ENCODE measurements at places on chromosomes 1 and 21.
A peak's percentile ranks its signal among the peaks of the same experiment; 100 is the strongest.

DNA sequence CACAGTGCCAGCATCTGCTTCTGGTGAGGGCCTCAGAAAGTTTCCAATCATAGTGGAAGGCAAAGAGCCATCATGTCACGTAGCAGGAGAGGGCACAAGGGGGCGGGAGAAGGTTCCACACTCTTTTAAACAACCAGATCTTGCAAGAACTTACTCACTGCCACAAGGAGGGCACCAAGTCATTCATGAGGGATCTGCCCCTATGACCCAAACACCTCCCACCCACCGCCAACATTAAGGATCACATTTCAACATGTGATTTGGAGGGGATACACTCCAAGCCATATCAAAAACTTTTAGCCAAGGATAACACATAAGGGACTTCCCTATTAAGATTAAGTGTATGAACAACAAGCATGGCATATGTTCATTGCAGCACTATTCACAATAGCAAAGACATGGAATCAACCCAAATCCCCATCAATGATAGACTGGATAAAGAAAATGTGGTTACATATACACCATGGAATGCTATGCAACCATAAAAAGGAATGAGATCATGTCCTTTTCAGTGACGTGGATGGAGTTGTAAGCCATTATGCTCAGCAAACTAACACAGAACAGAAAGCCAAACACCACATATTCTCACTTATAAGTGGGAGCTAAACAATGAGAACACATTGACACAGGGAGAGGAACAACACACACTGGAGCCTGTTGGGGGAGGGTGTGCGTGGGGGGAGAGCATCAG lies 19.9 kb upstream of the SLC35F3 start:
- DNase-seq: no peak

DNA sequence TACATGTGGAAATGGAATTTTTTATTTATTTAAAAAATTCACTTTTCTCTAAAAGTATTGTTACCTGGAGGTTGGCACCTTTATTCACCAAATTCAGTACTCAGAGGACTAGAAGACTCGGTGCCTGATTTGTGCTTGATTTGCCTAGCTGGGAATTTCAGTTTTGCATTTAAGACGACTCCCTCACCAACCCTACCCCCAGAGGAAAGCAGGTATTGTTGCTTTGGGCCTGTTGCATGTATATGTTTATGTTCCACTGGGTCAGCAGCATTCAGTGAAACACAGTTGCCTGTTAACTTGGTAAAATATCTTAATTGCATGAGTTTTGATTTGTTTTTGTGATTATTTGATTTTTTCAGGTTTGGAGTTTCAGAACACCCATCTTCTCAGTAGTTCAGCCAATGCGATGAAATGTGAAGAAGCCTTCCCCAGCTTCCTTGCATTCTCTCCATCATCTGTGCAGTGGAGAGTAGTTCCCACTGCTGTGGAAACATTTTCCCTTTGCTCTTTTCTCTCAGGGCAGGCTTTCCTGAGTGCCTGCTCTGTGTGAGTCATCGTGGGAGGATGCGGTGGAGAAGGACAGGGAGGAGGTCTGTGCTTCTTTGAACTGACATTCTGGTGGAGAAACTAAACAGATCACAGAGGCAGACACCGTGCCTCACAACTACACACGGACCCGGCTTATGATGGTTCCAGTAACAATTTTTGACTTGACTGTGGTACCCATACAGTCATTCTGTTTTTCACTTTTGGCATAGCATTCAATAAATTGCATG lies 6.4 kb downstream of the ADARB1 start:
- no peak for DNase-seq

DNA sequence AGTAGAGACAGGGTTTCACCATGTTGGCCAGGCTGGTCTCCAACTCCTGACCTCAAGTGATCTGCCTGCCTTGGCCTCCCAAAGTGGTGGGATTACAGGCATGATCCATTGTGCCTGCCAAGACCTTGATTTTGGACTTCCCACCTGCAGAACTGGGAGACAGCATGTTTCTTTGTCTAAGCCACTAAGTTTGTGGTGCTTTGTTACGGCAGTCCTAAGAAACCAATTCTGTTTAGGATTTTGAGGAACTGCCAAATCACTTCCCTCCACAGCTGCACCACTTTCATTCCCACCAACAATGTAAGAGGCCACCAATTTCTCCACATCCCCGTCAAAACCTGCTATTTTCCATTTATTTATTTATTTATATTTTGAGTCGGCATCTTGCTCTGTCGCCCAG lies 46.1 kb downstream of the CHAF1B start:
- DNase-seq: no peak

- no peak for DNase-seq
Measured at GRCh38 chr1:18217398-18218043, 109.9 kb downstream of the IGSF21 start.

GRCh38 chr1:44076066-44076465 lies 42.6 kb upstream of the KLF17 start:
- DNase-seq: no peak

GRCh38 chr1:25246600-25247023 lies 642 bp downstream of the RSRP1 start:
- DNase-seq: no peak

DNA sequence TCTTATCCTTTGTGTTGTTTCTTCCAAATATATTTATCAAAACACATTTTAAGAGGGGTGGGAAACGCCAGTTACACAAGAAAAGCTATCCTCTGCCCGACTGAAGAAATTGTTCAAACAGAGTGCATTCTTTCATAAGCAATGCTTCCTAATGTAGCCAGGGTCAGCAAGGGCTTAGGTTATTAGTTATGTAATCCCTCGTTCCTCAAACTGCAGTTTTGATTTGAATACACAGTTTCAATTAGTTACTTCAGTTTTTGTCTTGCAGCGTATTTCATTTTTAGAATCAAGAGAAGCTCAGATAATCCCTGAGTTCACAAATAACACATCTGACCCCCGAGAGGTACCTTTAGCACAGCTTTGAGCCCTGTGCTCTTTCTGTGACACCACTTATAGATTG lies 141.7 kb upstream of the NRIP1 start:
- no peak for DNase-seq

GRCh38 chr1:233081735-233082134 lies 131.3 kb downstream of the NTPCR start:
- no peak for DNase-seq

DNA sequence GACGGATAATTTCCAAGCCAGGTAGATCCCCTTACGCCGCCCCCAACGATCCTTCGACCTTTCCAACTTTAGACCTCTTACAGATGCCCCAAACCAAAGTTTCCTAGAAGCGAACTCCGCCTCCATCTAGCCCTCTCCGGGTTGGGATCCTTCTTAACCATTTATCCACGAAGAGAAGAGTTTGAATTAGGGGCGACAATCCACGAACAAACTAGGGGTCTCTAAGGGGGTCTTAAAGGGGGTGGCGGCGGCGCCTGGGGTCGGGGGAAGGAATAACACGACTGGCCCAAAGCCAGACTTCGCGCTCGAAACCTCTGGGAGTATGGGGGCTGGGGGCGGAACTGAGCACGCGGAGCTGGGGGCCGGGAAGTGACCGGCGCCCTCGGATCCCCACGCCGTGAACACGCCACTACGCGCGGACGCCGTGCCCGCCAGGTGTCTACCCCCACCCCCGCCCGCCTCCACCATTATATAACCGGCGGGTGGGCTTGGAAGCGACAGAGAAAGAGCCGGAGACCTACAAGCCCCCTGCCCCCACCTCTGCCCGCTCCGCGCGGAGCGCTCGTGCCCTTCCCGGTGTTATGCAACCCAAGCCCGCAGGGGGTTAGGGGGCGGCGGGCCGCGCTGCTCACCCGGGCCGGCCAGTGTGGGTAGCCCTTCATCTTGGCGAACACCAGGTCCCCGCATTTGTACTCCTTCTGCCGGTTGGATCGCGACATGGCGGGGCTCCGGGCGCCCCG lies 594 bp downstream of the HDGF start:
- DNase-seq: no peak

DNA sequence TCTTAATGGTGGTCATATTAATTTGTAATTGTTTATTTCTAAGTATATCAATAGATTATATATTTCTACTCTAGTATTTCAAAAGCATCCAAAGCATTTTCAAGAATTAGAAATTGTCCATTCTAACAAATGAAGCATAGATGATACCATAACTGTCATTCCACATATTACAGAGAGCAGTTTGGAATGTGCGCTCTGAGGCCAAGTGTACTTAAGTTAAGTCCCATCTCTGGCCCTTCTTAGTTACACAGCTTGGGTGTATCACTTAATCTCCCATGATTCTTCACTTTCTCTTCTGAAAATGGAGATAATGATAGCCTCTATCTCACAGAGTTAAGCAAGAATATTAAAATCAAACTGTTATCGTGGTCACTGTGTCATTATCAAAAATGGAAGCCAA lies 281.1 kb downstream of the MRPL39 start:
- no peak for DNase-seq

DNA sequence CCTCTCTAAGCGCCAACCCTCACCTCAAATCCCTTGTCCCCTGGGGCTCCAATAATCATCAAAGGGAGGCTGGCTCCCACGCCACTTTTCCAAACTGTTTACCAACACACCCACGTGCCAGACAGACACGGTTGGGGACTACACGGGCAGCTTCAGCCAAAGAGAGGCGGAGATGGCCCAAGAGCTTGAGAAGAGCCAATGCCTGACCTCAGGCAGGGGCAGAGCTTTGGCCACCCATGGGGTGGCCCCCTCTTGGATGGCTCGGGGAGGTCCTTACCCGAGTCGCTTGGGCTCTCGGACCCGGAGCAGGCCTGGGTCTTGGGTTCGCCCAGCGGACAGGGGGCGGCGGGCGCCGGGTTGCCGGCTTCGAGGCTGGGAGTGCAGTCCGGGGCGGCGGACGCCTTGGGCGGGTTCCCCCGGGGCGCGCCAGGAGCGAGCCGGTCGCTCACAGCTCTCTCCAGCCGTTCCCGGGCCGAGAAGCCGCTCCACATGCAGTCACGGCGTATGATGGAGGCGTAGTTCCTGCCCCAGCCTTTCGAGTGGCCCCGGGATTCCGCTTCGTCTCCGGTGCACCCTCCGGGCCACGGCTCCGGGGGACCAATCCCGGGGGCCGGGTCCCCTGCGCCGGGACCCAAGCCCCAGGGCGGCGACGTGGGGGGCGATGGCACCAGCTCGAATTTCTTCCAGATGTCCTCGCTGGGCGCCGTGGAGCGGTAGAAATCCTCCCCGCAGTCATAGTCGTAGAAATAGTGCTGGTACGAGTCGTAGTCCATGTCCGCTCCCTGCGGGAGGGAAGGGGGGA lies 854 bp downstream of the MYCL start:
- DNase-seq: no peak

DNA sequence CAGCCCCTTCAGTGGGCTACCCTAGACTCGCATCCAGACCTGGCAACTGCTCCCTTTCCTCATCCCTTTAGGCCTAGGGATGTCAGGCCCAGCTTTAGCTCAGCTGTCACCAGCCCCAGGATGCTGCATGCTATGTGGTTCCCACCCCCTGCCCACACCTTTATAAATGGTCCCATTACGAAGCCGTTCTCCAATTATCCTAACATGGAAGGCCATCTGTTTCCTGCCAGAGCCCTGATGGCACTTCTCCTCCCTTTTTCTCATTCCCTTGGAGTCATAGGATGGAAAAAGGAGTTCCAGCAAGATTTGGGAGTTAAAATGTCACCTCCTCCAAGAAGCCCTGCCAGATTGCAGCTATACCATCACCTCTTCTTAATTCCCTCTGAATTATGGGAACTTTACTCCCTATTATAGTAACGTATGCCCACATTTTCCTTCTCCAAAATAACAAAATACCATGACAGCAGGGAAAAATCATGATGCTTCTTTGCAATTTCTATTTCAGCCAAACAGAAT lies 205.0 kb upstream of the GRIK3 start:
- no peak for DNase-seq

DNA sequence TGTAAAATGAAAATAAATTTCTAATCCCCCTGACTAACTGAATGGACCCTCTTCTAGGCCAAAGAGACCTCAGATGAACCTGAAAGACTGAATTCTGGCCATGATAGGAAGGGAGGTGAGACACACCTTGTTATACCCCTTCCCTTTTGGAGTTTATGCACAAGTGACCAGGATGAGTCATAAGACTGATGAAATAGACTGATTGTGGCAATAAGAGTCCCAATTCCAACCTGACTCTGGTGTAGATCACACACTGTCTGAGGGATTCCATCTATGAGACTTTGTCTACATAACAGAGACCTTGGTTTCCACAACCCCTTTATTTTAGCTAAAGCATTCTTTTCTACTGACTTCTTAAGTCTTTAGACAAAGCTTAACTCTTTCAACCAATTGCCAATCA lies 13.5 kb upstream of the OR2G2 start:
- no peak for DNase-seq

GRCh38 chr1:155982106-155982505 lies 3.8 kb upstream of the ARHGEF2 start:
- DNase-seq: no peak

- DNase-seq: peak; percentile 60
Measured at GRCh38 chr1:231040019-231040799, at the start of gene FAM89A. FAM89A (minus strand) TSS chr1:231040254; CDS start chr1:231040211, 43 bp downstream.

GRCh38 chr1:107739201-107739600 lies 225.8 kb downstream of the VAV3 start:
- no peak for DNase-seq

- DNase-seq: no peak
Measured at GRCh38 chr1:244010703-244011123, 40.4 kb upstream of the ZBTB18 start.

DNA sequence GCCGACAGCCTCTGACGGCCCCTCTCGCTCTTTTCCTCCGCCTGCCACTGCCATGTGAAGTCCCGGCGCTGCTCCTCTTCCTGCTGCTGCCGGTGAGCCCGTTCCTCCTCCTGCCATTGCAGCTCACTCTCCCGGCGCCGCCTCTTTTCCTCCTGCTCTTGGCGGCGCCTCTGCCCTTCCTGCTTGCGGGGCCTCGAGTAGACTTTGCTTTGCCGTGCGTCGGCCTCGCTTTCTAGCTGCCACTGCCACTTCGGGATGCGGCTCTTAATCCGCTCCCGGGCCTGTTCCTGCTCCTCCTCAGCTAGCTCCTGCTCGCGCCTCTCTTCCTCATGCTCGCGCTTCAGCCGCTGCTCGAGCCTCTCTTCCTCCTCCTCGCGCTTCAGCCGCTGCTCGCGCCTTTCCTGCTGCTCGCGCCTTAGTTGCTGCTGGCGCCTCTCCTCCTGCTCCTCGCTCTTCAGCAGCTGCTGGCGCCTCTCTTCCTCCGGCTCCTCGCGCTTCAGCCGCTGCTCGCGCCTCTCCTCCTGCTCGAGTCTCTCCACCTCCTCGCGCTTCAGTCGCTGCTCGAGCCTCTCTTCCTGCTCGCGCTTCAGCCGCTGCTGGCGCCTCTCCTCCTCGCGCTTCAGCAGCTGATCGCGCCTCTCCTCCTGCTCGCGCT lies 4.3 kb downstream of the TCHH start:
- DNase-seq: no peak

- DNase-seq: no peak
Measured at GRCh38 chr21:42252778-42253340, 33.9 kb downstream of the ABCG1 start.

GRCh38 chr1:221448585-221449175 lies 293.2 kb downstream of the DUSP10 start:
- DNase-seq: no peak

DNA sequence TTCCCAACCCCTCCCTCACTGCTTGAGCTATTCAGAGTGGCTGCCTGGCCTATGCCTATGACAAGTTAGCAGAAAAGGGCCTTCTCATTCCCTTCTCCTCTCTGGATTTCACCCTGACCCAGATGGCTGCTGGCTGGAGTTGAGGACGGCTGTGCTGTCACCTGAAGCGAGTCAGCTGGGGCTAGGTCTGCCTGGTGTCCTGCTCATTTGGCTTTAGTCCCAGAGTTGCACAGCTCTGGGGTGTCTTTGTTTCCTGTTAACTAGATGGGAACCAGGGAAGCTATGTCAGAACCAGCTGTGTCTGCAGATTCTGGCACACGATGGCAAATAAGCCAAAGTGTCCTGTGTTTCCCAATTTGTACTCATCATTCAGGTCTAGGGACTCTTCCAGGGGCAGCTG lies 52.9 kb downstream of the CNIH3 start:
- no peak for DNase-seq

GRCh38 chr1:117631359-117632160 lies 25.7 kb downstream of the TENT5C start:
- DNase-seq: no peak

Data from activated CD4-positive, CD25-positive, alpha-beta regulatory T cell (primary cell).